CD4-positive, alpha-beta T cell treated with Interleukin-17A for 1 hour (primary cell): ENCODE measurements at places on chromosomes 16 and 17.
A peak's percentile ranks its signal among the peaks of the same experiment; 100 is the strongest.

- DNase-seq, result no peak
These were observed 13.8 kb downstream of the SLFN5 start for GRCh38 chr17:35256629-35257028.

DNA sequence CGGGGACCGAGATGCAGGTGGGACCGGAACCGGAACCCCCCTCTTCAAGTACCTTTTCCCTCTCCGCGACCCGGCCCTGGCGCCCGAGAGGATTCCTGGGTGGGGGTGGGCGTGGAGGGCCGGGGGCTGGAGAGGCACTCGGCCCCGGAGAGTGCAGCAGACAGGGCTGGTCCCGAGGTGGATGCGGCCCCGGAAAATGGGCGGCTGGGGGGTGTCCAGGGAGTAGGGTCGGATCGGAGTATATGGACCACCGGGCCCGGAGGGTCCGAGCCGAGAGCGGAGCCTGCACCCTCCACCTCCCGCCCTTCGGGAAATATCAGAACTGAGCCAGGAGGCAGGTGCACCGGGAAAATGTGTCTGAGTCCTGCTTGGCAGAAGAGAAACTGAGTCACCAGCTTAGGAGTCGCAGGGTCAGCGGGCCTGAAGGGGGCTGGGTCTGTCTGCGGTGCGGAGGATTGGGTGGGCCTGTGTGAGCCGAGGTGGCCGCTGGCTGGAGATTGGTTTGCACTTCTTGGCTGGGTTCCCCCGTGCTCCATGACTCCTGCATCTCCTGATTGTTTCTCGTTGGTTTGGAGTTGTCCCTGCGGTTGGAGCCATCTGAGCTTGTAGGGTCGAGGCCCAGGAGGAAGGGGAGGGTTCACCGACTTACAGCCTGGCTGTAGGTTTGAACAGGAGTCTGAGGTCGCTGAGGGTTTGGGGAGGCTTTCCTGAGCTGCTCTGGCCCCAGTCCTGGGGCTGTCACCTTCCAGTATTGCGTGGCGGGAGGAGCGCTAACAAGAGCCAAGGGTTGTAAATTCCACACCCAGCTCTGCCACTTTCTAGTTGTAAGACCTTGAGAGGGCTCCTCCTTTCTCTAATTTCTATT lies 518 bp downstream of the SH2B1 start:
- peak; percentile 31 for DNase-seq

GRCh38 chr16:48531011-48531962 lies 78.7 kb downstream of the N4BP1 start:
- DNase-seq, result no peak

DNA sequence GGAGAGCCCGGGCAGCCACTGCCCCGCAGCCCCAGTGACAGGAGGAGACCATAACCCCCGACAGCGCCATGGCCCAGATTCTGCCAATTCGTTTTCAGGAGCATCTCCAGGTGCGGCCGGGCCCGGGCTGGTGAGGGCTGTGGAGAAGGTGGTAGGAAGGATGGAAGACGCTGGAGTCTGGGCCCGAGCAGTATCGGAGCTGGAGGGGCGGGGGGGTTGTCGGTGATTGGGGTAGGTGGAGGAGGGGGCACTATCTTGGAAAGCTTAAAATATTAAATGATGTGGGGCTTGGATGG lies 317 bp downstream of the CLTC start:
- no peak for DNase-seq

GRCh38 chr16:85480727-85481101 lies 132.4 kb upstream of the GSE1 start:
- no peak for DNase-seq

DNA sequence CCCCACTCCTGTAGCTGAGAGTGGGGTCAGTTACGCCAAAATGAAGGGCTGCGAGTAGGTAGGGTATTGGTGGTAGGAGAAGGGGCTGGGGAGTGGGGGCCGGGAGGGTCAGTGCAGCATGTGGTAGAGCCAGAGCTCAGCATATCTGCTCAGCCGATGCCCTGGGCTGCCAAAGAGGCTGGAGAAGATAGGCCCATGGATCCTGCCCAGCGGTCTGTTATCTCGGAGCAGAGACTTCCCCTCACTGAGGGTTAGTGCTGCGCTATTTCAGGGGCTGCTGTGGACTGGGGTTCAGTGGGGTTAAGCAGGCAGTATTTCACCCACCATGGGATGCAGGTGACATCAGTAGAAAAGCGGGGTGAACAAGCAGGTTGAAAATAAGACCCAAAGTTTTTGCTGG lies 19.7 kb downstream of the RHBDL3 start:
- no peak for DNase-seq

- peak; percentile 49 for DNase-seq
These were observed 913 bp upstream of the NOG start for GRCh38 chr17:56592487-56593085.

- DNase-seq, result no peak
These were observed 23.2 kb upstream of the PHB1 start for GRCh38 chr17:49437696-49438435.

- DNase-seq, result no peak
These were observed 45.7 kb downstream of the VAT1L start for GRCh38 chr16:77833921-77834634.
